ENCODE measurements at places on chromosomes 13 and 19. TPM values are rescaled to one million over a fixed set of nuclear protein-coding genes. Genes with fewer than 3 reads are reported as not detected.

DNA sequence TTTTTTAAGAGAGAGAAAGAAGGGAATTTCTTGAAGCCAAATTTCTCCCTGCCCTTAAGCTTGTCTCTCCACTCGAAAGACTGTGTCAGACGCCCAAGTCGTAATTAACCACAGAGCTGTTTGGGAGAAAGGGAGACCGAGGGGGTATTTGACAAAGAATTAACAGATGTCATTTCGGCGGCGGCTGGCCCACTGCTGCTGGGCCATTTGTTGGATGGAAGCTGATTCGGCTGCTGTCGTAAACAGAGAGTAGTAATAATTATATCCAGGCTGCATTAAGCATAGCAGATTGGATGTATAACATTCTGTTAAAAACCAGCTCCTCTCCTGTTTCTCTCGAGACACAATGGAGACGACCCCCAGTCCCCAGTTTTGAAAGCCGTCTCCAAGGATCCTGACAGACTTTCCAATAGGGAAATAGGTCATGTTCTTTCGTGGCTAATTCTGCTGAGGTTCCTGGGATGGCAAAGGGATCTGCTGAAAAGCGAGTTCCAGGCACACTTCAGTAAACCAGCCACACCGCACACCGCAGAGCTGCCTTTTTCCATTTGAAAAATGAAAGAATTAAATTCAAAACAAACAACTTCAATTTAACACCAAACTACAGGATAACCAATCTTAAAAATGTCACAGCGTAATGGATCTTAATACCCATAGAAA is 71.5 kb downstream of the KCTD15 start:
- no peak for DNase-seq

DNA sequence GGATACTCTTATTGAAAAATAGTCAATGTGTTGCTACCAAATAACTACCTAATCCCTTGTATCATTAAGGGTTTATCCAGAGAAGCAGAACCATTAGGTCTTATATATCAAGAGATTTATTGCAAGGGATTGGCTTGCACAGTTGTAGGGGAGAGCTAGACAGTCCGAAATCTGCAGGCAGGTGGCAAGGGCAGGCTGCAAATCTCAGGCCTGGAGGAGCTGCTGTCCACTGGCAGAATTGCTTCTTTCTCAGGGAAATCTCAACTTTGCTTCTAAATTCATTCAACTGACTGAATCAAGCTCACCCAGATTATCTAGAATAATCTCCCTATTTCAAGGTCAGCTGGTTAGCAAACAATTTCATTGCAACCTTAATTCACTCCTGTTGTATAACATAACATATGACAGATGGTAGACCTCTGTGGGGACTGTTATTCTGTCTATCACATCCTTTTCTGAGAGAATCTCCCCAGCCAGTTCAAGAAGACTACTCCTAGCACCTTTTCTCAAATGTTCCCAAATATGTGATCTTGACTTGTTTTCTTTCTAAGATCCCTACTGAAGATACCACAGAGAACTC is 194.2 kb downstream of the NHLRC3 start:
- DNase-seq: no peak

DNA sequence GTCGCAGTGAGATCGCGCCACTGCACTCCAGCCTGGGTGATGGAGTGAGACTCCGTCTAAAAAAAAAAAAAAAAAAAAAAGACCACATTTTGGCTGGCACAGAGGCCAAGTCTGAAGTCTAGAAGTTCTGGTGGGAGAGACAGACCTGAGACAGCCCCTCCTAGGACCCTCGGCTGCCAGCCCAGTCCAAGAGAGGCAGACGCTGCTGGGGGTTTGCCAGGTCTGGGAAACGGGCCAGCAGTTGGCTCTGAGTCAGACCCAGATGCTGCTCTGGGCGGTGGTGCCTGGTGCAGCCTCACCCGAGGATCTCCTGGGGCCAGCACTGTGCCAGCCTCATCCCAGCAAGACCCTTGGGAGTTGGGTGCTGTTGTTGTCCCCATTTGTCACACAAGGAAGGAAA is 5.8 kb downstream of the FCHO1 start:
- DNase-seq: peak; percentile 86

GRCh38 chr19:29630655-29631054 is 24.6 kb downstream of the POP4 start:
- peak; percentile 29 for DNase-seq

DNA sequence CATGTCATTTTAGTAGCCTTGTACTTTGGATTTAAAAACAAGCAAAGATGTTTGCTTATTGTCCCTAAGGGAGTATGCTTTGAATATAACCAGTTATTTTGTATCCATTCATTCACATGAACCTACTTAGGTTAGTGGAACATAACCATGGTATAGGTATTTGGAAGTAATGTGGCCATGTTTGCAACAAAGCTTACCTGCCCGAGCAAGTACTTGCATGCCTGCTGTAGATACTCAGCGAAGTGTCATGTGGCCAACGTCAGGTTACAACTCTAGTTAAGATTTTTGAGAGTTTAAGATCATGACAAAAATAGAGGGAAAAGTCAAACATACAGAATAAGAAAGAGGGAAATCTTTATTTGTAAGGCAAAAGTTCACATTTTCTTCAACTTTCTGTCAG is 57.2 kb downstream of the COG6 start:
- DNase-seq: no peak

DNA sequence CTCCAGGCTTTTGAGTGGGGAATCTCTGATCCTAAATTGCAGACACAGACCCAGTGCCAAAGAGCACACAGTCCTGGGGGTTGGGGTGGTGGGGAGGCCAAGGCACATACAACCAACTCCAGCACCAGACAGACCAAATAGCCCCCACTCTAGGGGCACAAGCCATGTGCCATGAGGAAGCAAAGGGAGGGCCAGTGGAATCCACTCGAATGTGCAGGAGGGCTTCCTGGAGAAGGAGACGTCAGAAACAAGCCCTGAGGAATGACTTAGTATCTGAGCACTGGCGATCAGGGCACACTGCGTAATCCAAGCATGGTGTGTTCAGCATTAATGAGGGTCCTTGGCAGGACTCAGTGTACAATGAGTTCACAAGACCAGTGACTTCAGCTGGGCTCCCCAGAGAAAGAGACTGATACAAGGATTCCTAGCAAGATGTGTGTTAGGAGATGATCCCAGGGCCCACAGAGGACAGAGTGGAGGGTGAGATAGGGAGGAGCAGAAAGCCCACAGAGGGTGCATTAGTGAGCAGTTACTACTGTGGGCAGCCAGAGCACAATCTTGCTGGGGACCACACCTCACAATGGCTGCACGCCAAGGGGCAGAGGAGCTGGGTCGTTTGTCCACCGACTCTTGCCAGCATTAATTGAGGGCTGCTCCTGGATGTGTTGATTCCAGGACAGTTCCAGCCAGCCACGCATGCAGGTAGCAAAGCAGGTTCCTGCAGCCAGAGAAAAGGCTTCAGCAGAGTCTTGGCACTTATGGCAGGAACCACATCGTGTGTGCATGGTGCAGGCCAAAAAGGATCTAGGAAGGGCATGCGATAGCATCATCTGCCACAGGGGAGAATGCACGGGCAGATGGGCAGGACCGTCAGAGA is 152.6 kb upstream of the VSTM2B start:
- no peak for DNase-seq

DNA sequence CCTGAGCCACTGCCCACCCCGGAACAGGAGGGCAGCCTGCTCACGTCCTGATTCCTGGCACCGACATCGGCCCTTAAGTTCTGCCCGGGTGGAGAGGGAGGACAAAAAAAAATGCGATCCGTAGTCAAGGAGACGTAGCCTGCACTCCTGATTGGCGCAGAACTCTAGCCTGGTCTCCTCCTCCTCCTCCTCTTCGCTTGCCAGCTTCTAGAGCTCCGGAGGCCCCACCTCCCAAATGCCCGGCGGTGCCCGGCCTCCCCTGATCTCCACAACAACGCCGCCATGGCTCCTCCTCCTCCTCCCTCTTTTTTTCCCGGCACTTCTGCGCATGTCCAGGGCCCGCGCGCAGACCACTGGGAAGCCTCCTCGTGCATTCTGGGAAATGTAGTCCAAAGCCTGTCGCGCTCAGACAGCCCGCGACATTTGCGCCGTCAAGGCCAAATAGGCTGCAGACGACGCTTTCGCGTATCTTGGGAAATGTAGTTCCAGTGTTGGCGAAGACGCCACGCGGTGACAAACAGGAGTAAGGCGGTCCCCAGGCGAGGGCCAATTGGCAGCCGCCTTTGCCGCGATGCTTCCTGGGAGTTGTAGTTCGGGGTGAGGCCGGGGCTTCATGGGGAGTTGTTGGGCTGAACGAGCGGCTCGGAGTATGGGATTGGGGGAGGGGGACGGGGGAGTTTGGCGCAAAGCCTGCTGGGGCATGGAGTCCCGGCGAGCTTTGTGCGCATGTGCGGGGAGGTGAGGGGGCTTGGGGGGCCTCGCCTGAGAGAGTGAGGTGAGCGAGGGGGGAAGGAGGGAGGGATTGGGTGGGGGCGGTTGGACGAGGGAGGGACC is at the start of gene ZNF444:
Gene ZNF444 (plus strand): TSS at position 705 of the 834 bp plus-strand sequence. CDS start 5,625 bp downstream, outside the sequence.
- DNase-seq: peak; percentile 99

DNA sequence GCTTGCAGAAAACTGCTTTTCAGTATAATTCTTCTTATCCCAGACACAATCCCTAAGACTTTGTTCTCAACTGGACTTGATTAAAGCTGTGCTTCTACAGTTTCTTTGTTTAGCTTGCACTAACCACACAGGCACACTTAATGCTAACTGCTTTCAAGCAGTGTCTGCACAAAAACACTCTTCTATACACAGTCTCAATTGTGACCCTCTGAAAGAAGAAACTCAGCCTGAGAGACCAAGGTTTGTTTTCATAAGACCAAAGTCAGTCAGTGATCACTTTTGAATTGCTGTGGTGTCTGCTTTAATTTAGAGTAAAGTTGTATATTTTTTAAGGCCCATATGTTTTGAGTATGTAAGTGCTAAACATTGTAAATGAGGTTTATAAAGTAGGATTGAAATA is 431.2 kb downstream of the KCTD12 start:
- DNase-seq: no peak

- no peak for DNase-seq
These were observed 2.8 kb upstream of the ZNF181 start for GRCh38 chr19:34731019-34731829.

GRCh38 chr13:95660981-95661581 is 15.9 kb upstream of the DNAJC3 start:
- DNase-seq: peak; percentile 37

DNA sequence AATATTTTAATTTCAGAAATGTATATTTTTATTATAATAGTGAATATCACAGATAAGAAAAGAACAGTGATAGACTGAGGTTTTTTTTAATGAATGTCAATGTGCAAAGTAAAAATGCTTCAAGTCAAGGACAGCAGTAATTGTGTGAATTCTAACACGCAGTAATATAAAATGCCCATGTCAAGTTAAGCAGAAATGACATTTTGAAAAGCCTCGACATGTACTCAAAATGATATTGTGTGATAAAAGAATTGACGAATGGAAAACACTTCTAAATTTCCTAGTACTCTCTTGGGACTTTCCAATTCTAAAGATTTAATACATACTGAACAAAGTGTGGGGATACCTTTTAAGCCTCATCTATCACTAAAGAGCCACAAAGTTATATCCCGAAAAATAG is 172.6 kb downstream of the SLITRK6 start:
- DNase-seq: no peak

DNA sequence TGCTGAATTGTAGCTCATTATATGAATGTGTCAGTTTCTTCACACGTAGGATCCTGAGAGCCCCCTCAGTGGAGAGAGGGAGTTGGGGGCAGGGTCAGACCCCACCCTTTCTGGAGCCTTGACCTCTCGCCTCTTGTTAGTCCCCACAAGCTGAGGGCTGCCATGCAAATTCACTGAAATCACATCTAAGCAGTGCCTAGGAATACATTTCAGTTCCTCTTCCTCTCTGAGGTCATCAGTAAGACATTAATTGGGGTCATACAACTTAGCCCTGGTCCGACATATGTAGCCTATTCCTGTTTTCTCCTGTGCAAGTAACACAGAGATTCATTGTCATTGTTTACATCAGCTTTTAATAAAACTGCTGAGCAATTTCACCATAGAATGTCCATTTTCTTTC is 30.0 kb downstream of the MYO9B start:
- no peak for DNase-seq

DNA sequence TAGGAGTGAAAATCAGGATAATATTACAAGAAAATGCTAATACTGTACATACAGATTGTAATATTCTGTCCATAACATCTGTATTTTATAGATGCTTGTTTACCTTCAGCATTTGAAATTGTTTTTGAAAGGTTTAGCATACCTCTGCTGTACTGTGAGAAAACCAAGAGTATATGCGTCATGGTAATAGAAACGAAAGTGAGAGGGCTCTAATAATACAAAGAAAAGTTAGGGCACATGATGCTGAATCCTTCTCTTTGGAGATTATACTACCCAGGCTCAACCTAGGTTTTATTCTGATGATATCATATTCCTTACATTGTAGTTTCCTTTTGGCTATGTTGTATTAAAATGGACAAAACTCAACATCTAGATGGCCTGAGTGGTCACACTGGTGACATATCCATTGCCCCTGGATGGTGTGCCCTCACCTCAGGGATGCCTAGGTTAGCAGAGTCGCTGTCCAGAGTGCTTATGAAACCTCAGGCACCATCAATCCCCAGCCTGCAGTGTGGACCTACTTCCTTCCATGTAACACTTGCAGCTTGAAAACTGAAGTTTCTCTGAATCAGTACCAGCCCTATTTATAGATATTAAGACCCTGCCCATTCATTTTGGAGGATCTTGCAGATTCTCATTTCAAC is 253.7 kb downstream of the KCTD12 start:
- no peak for DNase-seq

Gene GJB6
- total RNA-seq: not detected

Gene ZNF440
- 2.9 TPM for total RNA-seq

Gene HSH2D
- total RNA-seq: not detected

Gene ZNF91
- total RNA-seq: 10.4 TPM

Gene STRN4
- total RNA-seq: 67.1 TPM

Gene TUBA3C
- total RNA-seq: 6.2 TPM

Gene BLOC1S3
- total RNA-seq: 6.9 TPM
